ENCODE measurements at places on chromosomes 2 and 18.

DNA sequence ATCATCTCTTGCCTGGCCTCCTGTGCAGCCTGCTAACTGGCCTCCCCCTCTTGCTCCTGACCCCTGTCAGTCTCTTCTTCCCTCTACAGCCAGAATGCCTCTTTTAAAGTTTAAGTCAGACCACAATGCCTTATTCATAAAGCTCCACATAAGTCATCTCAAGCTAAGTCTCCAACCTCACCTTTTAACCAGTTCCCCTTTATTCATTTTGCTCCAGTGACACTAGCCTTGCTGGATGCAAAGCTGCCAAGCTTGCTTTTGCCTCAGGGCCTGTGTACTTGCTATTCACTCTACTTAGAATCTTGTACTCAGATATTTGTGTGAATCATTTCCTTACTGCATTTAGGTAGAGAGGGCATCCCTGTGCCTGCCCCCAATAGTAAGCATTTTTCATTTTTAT is 180.9 kb downstream of the PDE1A start:
- no peak for DNase-seq

GRCh38 chr2:127471286-127471988 is 53.2 kb downstream of the PROC start:
- no peak for DNase-seq

DNA sequence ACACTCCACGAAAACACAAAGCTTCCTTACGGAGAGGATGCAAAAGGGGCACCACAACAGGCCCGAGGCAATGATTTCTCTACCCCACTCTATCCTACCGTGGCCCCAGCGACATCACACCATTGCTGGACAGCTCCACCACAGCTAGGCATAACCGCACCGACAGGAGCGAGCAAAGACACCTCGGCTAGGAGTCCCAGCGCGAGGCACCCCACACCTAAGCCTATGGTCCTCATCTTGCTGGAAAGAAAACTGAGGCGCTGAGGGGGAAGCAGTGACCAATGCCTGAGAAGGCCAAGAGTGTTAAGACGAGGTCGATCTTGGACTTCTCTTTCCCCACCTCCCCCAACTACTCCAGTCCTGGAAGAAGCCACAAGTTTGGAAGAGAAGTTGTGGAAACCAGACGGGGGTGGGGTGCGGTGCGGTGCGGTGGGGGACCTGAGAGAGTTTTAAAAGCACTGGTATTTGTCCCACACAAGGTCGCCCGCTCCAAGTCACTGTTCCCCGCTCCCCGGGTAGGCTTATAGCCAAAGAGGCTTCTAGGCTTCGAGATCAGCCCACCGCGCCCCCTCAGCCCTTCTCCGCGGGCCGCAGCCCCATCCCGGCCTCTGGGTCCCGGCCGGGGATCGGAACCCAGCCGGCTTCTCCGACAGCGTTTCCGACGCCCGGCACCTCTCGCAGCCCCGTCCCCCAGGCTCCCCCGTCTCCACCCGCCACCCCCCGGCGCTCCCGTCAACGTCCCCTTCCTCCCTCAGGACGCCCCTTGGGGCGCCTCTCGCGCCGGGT is 766 bp downstream of the PDE6D start:
- DNase-seq = no peak

DNA sequence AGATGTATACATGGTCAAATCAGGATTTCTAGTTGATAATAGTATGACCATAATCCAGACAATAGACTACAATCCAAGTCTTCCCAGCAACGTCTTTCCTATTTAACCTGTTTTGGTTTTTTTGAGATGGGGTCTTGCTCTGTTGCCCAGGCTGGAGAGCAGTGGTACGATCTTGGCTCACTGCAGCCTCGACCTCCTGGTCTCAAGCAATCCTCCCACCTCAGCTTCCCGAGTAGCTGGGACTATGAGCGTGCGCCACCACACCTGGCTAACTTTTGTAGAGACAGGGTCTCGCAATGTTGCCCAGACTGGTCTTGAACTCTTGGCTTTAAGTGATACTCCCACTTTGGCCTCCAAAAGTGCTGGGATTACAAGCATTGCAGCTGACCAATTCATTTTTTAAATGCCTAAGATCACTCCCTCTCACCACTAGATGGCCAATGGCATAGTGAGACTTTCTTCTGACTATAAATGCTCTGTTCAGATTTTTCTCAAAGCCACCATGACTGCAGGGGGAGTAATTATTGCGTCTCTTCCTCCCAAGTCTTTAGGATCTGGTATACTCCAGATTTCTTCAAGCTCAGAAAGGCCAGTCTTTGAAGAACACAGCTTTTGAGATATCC is 47.6 kb downstream of the HNRNPLL start:
- no peak for DNase-seq

GRCh38 chr2:55311444-55311870 is 42.4 kb upstream of the MTIF2 start:
- no peak for DNase-seq

DNA sequence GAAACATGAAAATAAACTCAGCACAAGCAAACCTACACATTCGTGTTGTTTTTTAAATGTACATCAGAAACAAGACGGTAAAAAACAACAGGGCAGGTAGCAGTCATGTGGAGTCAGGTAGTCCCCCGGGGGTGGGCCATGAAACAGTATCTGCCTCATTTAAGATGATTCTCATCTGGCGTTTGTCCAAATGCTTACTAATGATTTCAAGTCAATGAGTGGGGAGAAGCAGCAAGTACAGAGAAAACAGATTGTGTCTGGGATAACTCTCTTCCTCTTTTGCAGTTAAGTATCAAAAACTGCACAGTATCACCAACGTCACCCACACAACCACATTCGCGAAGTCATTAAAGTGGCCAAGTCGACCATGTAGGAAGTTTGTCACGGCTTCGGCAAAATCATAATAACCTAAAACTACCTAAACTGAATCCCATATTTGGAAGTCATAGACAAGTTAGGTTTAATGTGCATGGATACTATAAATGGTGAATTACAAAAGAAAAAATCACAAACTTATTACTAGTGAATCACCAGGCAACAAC is 1.3 kb downstream of the LAPTM4A start:
- DNase-seq = no peak

GRCh38 chr2:204604061-204604460 is 58.8 kb downstream of the PARD3B start:
- no peak for DNase-seq

GRCh38 chr2:215794829-215795546 is 218.4 kb downstream of the MREG start:
- DNase-seq = no peak

All from GM19239 (cell line).